ENCODE measurements at places on chromosomes 3 and 15. TPM values are rescaled to one million over a fixed set of nuclear protein-coding genes. Genes with fewer than 3 reads are reported as not detected.

Gene ZIC1
- not detected for total RNA-seq

Gene RTP4
- 5.5 TPM for total RNA-seq

Gene IL16
- total RNA-seq = 2.1 TPM

Gene LSAMP
- not detected for total RNA-seq

Gene ITIH4
- total RNA-seq = 0.15 TPM

Gene CDC25A
- 22.5 TPM for total RNA-seq

Gene HCLS1
- total RNA-seq = 82.7 TPM

Gene RASGRF1
- total RNA-seq = 0.07 TPM

Gene PRSS50
- total RNA-seq = not detected

Gene KCNMB2
- not detected for total RNA-seq

Gene ZDHHC23
- 3.3 TPM for total RNA-seq

Gene AADACL2
- not detected for total RNA-seq

Gene TRAT1
- not detected for total RNA-seq

Gene CHRNB4
- total RNA-seq = not detected

Gene SLC25A26
- 17.9 TPM for total RNA-seq

Gene KCTD6
- 4.3 TPM for total RNA-seq

Gene PDCD7
- 18.8 TPM for total RNA-seq

Gene TEX9
- 1.5 TPM for total RNA-seq

Gene REC114
- not detected for total RNA-seq

Gene FOXL2
- total RNA-seq = not detected

Gene GPR176
- 43.2 TPM for total RNA-seq

Gene CFAP20DC
- total RNA-seq = 3.3 TPM

Gene C2CD4B
- 33.0 TPM for total RNA-seq

Gene ASB14
- total RNA-seq = not detected

Gene CELF6
- total RNA-seq = 0.13 TPM

Gene PLOD2
- 78.6 TPM for total RNA-seq

Gene TMEM212
- not detected for total RNA-seq

Gene GABRR3
- not detected for total RNA-seq

Gene IVD
- total RNA-seq = 41.9 TPM

Gene GOLGA8H
- 0.60 TPM for total RNA-seq
